ENCODE measurements at places on chromosomes 3 and 15.
A peak's percentile ranks its signal among the peaks of the same experiment; 100 is the strongest.

GRCh38 chr15:59812250-59812870, 123.2 kb upstream of the BNIP2 start:
- no peak for DNase-seq

DNA sequence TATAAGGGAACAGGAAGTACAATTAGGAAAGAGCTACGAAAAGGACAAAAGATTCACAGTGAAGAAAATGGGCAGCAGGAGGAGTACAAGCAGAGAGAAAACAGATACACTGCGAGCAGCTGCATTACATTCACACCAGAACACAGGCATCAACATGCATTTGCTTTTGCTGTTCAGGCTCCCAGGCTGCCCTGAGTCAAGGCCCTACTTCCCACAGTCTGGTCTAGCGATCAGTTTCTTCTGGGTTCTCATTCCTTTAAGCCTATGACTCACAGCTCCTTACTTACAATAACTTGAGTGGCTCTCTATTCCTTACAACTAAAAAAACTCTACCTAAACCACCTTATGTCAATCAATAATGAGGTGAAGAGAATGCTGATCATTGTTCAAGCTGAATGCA, 24.5 kb upstream of the ZNF445 start:
- no peak for DNase-seq

- DNase-seq: no peak
These were observed 10.0 kb downstream of the KLHDC8B start for GRCh38 chr3:49181351-49181750.

- no peak for DNase-seq
These were observed 667.1 kb upstream of the NR2F2 start for GRCh38 chr15:95663156-95664100.

DNA sequence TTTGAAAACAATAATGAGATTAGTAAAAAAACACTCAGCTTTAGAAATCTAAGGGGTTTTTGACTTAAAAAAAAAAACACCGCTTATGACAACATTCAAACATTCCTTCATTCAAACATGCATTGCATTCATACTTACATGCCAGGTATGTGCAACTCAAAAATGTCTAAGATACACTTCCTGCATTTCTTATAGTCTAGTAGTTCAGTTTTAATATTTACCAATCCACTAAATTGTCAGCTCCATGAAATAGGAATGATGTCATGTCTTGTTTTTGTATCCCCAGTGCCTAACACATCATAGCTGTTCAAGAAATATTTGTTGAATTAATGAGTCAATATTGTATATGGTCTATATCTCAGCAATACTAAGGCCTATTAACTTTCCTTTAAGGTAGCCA, 51.7 kb downstream of the EIF4E3 start:
- DNase-seq: no peak

GRCh38 chr3:151156618-151157216, 46.3 kb downstream of the GPR171 start:
- peak; percentile 77 for DNase-seq

- no peak for DNase-seq
These were observed 536.1 kb downstream of the AGBL1 start for GRCh38 chr15:86615816-86616215.

GRCh38 chr3:46613313-46614005, 1.1 kb downstream of the FAM240A start:
- no peak for DNase-seq

DNA sequence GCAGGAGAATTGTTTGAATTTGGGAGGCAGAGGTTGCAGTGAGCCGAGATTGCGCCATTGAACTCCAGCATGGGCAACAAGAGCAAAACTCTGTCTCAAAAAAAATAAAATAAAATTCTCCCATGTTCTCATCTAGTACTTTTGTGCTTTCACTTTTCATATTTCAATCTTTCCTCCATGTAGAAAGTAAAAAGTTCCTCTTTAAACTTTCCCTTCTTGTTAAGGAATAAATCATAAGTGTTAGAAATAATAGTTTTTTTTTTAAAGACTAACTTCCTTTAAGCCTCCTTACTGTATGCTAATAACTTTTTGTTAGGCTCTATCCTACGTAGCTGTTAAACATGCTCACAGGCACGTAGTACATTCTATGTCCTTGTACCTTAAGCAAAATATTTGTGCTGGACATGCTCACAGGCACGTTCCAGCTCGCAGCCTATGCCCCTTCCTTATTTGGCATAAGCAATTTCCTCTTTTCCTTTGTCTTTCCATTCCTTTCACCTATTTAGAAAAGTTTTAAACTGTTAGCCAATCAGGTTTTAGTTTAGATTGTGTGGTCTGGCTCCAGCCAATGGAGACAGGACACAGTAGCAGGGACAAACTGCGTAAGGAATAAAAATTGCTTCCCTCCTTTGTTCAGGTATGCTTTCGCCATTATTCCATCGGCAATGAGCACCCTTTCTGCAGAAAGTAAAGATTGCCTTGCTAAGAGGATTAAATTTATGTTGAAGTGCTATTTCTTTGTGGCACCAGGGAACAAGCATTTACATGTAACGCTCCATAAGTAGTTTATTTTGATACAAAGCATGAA, 38.9 kb upstream of the PIK3CB start:
- DNase-seq: no peak

DNA sequence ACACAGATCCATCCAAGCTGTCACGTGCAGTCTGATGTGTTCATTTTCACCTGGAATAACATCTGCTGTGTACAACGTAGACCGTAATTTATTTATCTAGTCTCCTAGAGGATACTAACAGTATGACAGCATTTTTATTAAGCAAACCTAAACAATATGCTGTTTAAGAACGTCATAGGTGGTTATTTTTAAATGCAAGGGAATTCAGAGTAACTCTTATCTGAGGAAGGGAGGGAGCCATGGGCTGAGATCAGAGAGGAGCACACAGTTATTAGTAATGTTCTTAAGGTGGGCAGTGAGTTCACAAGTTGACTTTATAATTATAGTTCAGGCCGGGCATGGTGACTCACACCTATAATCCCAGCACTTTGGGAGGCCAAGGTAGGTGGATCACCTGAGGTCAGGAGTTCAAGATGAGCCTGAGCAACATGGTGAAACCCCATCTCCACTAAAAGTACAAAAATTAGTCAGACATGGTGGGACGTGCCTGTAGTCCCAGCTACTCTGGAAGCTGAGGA, 193.6 kb downstream of the UACA start:
- no peak for DNase-seq

GRCh38 chr15:61564785-61565184, 335.7 kb upstream of the RORA start:
- no peak for DNase-seq

- DNase-seq: no peak
These were observed 932 bp upstream of the VPS8 start for GRCh38 chr3:184811034-184811433.

GRCh38 chr3:152292366-152292765, 23.6 kb downstream of the MBNL1 start:
- DNase-seq: no peak

- no peak for DNase-seq
These were observed 56.6 kb upstream of the SENP5 start for GRCh38 chr3:196810963-196811581.

DNA sequence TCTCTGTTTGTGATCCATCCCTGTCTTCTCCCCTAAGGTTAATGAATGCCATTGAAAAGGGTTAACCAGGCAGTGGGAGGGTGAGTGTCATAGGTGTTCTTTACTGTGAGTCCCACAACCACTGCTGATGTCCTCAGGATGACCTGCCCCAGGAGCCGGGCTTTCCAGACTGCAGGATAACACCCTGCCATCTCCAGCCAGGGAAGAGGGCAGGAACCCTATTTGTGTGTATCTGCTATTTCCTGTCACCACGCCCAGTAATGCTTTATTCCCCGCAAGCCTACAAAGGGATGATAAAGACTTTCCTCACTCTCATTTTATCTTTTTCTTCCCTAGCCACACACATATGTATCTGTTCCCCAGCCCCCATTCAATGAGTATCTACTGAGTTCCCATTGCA, 15.6 kb upstream of the CTXND1 start:
- no peak for DNase-seq

DNA sequence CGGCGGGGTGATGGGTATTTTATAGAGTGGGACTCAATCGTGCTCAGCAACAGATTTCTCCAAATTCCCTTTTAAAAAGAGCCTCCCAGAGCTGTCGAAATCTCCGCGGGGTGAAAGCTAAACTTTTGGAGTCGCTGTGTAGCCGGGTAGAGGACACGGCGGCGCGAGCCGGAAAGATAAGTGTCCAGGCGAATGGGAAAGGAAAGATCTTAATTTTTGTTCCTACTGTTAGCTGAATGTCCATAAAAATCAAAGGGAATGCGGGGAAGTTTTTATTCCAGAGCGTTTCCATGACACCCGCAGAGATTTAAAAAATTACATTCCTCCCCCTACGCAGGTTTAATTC, 9.1 kb downstream of the EOMES start:
- DNase-seq: no peak

DNA sequence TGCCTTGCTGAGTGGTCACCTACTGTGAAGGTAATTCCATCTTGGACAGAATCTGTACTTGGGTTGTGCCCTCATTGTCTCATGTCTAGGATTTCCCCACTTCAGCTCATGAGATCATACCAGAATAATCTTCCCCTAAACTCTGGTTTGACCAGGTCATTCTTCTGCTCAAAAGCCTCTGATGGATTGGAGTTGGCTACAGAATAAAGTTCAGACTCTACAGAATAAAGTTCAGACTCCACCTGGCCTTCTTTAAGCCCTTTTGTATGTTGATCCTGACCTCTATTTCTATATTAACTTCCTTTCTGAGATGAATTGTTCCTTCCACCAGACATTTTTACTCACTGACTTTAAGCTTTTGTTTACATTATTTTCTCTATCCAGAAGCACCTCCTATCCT, 6.4 kb upstream of the GLCE start:
- DNase-seq: no peak

DNA sequence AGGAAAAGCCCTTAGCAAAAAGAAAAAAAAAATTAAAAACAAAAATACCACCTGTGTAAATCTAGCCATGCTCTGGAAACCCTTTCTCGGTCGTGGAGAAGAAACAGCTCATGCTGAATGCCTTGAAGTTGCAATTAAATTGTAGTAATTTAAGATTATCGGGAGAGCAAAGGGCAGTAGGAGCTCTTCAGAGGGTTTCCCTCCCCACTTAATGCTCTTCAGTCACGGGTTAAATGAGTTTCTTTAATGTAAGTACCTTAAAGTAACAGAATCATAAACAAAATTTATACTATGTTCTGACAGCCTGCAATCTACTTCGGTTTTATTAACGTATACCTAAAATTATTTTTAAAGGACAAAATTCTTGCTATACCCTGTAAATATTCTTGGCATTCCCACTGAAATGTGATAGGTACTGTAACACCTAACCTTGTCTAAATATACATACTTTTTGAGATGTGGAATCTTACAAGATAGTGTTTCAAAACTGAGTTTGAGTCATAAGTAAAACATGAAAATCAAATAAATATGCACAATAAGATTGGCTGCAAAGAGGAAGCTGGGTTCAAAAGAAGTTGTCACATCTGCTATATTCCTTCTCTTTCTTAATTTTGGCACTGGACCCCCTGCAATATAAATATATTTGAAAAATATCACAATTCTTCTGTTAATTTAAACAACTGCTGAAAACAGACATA, 5.3 kb downstream of the FOXP1 start:
- DNase-seq: peak; percentile 54

GRCh38 chr15:101795455-101795854, 7.9 kb upstream of the OR4F6 start:
- no peak for DNase-seq

GRCh38 chr3:78004571-78004970, 964.7 kb downstream of the ROBO2 start:
- DNase-seq: no peak

- DNase-seq: no peak
These were observed 67.1 kb upstream of the UBE2E2 start for GRCh38 chr3:23136054-23136453.

- peak; percentile 21 for DNase-seq
These were observed 161.2 kb upstream of the TMCO5A start for GRCh38 chr15:37773111-37773860.

DNA sequence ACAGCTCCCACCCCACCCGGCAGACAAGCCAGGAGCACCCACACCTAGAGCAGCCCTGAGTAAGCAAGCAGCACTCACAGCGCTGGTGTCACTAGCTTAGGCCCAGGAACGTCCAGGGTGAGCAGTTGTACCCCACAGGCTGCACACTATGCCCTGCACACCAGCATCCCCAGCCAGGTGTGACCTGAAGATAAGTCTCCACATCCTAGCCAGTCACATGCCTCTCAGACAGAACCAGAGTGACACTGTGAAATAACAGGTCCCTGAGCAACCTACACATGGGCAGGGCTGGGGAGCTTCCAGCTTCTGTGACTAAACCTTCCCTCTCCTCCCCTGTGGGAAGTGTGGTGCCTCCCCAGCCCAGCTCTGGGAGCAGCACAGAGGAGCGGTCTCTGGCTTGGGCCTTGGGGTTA, 253.6 kb downstream of the UACA start:
- DNase-seq: peak; percentile 59

DNA sequence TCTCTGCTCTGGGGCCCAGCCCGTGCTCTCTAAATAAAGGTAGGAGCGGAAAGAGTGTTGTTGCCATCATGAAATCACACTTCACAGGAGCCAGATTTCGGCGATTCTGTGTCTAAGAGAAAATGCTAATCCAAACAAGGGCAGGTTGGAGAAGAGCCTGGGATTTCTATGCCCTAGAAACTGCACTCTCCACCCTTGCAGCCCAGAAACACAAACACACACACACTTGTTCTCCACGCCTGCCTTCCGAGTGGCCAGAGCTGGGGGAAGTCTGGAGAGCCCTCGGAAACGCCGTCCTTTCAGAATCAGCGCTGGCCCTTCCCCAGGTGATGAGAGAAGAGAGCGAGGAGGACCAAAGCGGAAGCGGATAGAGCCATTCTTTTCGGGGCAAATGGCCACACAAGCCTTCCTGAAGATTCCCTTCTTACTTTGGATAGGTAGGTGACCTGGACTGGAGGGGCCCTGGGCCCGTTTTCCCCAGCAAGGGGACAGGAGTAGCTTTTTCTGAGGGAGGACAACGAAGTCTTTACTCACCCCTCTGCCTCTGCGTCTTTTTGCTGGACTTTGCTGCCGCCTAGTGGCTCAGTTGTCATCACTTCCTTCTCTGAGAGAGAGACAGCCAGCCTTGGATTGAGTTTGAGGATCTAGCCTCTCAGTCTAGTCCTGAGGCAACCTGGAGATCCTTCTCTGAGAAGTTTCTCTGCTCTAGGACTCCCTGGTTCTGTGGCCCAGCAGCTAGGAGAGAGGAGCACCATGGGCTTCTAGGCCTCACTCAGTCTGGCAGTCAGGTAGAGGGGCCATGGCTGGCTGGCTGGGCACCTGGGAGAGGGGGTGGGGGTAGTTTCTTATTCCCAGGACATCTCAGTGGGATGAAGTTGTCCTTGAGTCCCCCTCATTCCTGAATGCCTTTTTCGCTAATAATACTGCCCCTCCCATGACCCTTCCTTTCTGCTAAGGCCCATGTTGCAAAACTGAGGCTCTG, 37.7 kb downstream of the SENP8 start:
- peak; percentile 89 for DNase-seq

GRCh38 chr3:197012540-197012883, 17.1 kb downstream of the MELTF start:
- DNase-seq: no peak

- DNase-seq: no peak
These were observed 3.7 kb downstream of the ANO10 start for GRCh38 chr3:43618142-43618541.

All from common myeloid progenitor, CD34-positive (primary cell).